ENCODE measurements at places on chromosomes 13 and 19. TPM values are rescaled to one million over a fixed set of nuclear protein-coding genes. Genes with fewer than 3 reads are reported as not detected.

DNA sequence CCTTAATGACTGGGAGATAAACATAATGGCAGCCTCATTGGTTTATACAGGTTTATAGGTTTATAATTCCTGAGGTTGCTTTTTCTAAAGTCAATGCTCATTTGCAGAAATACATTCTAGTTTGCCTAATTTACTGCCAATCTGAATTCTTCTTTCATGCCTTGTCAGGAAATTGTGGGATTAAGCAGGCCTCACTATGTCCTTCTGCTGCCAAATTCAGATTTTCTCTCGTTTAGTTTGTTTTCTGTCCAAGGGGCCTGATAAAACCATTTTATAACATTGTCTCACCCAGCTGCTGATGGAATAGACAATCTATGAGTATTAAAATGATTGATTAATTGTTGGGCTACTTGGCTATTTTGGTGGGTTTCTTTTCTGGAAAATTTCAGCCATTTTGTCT lies 42.4 kb upstream of the OBI1 start:
- no peak for DNase-seq

DNA sequence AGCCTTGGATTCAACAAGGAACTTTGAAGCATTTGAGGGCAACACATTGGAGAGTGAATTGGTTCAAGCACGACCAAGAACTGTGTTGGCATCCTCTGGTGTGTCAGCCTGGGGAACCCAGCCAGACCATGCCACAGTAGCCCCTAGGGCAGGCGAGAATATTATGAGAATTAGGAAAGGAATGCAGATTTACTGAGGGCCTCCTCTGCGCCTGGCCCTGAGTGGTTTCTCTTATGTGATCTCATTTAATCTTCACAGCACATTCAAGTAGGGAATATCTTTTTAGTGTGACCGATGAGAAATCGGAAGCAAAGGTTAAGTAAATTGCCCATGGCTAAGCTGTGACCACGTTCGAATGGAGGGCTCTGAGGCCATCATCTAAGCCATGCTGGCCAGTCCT lies 15.3 kb upstream of the ERICH6B start:
- DNase-seq, result no peak

DNA sequence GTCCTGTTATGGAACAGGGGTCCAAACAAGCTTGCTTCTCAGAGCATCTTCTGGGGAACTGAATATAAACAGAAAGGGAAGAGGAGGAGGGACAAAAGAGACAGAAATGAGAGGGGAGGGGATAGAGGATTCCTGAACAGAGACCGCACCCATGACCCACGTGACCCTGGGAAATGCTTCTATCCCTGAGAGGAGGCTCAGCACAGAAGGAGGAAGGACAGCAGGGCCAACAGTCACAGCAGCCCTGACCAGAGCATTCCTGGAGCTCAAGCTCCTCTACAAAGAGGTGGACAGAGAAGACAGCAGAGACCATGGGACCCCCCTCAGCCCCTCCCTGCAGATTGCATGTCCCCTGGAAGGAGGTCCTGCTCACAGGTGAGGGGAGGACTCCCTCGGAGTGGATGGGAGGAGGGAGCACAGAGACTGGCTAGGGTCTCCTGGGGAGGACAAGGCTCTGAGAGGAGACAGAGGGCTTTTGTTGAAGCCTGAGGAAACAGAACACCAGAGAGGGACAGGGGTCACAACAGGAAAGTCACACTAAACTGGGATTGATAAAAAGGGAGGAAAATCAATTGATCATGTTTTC lies at the start of gene CEACAM6:
Gene CEACAM6 (plus strand): TSS at position 203 of the 586 bp plus-strand sequence. CDS start 109 bp downstream, at position 312.
- no peak for DNase-seq

DNA sequence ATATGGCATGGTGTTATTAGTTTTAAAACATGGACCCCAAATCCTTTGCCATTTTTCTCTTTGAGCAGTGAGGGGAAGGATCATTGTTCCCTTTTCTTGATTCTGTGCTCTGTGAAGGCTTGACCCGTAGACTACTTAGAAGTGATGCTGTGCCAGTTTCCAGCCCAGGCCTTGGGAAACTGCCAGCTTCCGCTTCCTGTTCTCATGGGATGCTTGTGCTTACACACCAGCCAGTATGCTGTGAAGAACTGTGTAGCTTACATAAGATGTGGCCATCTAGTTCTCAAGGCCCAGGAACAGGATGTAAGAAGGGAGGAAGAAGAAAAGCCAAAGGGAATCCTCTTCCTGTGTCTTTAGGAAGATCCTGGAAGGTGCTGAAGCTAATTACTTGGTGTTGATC lies 180.9 kb downstream of the PCCA start:
- no peak for DNase-seq

- DNase-seq, result no peak
These were observed 33.2 kb upstream of the NDFIP2 start for GRCh38 chr13:79447741-79448140.

GRCh38 chr19:1273263-1274041 lies 1.9 kb upstream of the FAM174C start:
- no peak for DNase-seq

GRCh38 chr19:38209671-38210457 lies 14.2 kb downstream of the DPF1 start:
- peak; percentile 63 for DNase-seq

Gene IL17D
- polyA plus RNA-seq, result 10.1 TPM

Gene CGB1
- not detected for polyA plus RNA-seq

All from right renal pelvis (tissue), 4 donors.